Right forelimb (tissue), 1 donor: ENCODE measurements at places on chromosomes 13 and 19.

GRCh38 chr19:566403-566802 is 6.0 kb upstream of the BSG start:
- DNase-seq = no peak

GRCh38 chr19:41364524-41365391 is 809 bp upstream of the B9D2 start:
- DNase-seq = no peak

GRCh38 chr19:10074153-10074552 is 12.0 kb upstream of the SHFL start:
- DNase-seq = no peak

DNA sequence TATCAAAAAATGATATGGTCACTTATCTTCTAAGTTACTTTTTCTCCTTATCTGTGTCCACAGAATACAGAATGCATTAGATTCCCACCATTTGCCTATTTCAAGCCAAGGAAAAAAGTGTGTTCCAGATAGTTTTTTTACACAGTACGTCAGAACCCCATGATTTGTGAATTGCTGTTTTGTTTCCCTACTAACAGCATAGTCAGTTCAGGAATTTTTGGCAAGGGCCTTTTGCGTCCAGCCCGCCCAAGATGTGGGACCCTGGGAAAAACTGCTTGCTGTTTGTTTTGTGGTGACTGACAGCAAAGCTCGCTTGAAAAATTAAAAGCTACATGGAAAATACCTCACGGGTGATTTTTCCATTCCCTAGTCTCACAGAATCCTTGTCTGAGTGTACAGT is 20.4 kb upstream of the FAM216B start:
- DNase-seq = no peak

- no peak for DNase-seq
Measured at GRCh38 chr13:24103782-24104372, 56.6 kb upstream of the SPATA13 start.

DNA sequence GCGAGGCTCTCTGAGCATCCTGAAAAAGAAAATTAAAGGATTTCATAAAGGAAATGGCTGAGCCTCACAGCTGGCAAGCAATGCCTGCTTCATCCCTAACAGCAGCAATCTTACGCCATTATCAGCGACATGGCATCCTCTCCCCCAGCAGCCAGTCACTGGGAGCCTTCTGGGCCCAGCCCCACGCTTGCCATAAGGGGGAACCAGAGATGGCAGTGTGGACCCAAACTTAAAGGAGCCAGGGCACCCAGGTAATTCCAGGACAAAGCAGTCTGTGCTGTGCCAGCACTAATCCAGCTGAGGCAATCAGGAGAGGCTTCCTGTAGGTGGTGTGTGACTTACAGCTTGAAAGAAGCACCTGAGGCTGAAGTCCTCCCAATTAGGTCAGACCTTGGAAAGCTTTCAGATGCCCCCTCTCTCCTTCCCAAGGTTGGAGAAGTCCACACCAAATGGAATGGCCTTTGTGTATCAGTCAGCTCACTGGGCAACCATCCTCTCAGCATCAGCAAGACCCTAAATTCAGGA is 10.3 kb downstream of the VSTM2B start:
- DNase-seq = no peak

GRCh38 chr19:8123683-8124082 is 25.7 kb downstream of the FBN3 start:
- DNase-seq = no peak

- no peak for DNase-seq
Measured at GRCh38 chr13:100089465-100090032, 656 bp downstream of the PCCA start.

GRCh38 chr19:11578258-11579142 is 1.1 kb upstream of the ACP5 start:
- no peak for DNase-seq

DNA sequence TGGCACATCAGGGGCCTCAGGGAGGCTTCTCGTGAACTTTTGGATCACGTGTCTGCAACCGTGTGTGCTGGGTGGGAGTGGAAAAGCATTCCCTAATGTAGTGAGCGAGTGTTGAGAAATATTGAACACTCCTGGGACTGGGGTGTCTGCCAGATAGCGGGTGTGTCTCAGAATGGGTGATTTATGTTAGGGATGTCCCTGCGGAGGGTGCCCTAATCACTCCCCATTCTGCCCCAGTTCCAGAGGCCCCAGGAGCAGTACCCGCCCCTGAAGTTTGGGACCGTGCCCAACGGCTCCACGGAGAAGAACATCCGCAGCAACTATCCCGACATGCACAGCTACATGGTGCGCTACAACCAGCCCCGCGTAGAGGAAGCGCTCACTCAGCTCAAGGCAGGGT is 24.2 kb upstream of the GRWD1 start:
- no peak for DNase-seq

DNA sequence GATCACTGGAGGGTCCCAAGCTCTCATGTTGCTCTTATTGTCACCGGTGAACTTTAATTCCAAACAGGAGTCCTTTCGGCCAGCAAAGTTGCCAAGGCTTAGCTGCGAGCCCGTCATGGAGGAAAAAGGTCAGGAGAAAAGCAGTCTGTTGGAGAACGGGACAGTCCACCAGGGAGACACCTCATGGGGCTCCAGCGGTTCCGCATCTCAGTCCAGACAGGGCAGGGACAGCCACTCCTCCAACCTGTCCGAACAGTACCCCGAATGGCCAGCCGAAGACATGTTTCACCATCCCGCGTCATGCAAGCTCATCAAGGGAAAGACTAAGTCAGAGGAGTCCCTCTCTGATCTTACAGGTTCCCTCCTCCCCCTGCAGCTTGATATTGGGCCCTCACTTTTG is 10.4 kb downstream of the ZNF91 start:
- DNase-seq = no peak

- no peak for DNase-seq
Measured at GRCh38 chr13:78102121-78102677, 183.6 kb upstream of the EDNRB start.

- DNase-seq = no peak
Measured at GRCh38 chr13:30647824-30648521, 30.3 kb downstream of the USPL1 start.

- DNase-seq = no peak
Measured at GRCh38 chr19:44003461-44004009, 778 bp downstream of the ZNF230 start.
